K562 (cell line): ENCODE measurements at places on chromosomes 3 and 15. TPM values are rescaled to one million over a fixed set of nuclear protein-coding genes. Genes with fewer than 3 reads are reported as not detected.

GRCh38 chr15:51366920-51367319 lies 25.5 kb downstream of the GLDN start:
- DNase-seq = no peak

- no peak for DNase-seq
Observed at GRCh38 chr3:195151866-195152541, 119.0 kb downstream of the XXYLT1 start.

DNA sequence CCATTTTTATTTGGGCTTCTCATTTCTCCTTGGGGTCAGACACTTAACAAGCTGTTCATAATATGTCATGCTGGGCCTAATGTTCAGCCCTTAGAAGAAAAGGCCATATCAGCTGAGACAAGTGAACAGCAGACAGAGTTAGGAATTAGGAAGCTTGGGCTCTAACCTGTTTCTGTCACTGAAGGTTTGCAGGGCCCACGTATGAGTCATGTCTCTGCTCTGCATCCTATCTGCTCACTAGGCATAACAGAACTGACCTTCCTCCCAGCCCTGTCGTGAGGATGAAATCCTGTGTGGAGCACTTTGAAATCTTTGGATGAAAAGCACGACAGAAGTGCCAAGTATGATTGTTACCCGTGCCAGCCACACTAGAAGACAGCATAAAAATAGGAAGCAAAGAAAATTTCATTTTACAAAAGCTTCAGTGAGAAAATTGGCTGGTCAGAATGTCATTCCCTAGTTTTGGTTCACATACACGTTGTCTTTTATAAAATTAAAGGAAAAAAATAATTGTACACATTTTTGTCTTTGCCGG lies 26.5 kb upstream of the CD47 start:
- peak; percentile 15 for DNase-seq

GRCh38 chr3:36201546-36201945 lies 178.8 kb upstream of the STAC start:
- DNase-seq = no peak

DNA sequence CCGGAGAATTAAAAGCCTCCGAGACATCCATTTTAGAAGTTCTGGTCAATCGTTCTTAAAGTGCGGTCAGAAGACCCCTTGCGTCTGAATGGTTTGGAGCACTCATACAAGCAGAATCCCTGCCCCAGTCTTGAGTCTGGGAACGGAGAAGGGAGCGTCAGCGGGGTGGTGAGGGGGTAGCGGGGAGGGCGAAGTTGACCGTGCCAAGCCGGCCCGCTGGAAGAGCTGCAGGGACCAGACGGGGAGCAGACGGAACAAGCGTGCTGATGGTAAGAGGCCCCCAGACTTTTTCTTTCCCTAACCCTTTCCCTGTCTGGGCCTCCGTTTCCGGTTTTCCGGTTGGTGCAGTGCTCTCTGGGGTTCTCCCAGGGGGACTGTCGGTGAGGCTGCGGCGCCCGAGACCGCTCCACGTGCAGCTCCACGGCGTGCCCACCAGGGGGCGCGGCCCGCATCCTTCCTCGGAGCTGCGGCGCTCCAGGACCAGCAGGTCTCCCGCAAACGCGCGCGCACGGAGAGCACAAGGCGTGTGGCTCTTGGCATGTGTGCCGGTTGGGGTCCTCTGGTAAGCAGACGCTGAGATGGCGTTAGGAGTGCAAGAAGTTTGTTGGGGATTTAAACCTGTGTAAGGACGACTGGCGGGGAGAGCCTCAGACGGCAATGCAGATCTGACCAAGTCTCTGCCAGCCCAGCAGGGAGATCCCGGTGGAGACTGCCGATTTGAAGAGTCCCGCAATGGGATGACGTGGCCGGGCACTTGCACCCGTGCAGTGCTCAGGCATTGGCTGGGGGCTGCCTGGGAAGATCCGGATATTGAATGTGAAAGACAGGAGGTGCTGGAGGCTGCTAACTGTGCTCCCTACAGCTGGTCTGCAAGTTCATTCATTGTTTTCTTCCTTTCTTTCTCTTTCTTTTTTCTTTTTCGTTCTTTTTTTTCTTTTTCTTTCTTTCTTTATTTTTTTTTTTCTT lies 19.2 kb upstream of the CORO2B start:
- peak; percentile 78 for DNase-seq

- peak; percentile 92 for DNase-seq
Observed at GRCh38 chr3:5013021-5013906, 34.0 kb downstream of the BHLHE40 start.

DNA sequence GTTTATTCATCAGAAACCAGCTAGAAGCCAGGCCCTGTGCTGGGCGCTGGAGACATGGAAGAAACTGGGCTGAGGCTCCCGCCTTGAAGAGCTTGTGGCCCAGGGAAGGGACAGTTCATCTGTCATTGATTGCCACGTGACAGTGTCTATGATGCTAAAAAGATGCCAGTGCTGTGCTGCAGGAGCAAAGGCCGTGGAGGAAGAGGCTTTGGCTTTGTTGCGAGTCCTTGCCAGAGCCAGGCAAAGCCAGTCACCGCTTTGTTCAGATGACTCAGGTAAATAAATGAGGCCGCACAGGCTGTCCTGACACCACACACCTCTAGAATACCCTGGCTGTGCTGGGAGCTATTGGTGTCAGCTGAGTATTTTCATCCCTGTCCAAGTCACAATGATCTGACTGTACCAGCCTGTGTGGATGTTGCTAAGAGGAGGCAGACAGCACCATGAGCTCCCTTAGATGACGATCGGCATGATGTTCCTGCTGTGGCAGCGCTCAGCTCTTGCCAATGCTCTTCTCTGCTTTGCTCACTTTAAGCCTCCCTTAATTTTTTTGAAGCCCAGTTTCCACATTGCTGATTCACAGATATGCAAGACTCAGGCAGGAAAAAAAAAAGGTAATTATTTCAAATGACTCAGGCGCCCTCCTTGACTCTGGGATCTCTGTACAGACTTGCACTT lies 77.5 kb downstream of the CCNL1 start:
- no peak for DNase-seq

- no peak for DNase-seq
Observed at GRCh38 chr3:161275919-161276318, 54.8 kb downstream of the NMD3 start.

- no peak for DNase-seq
Observed at GRCh38 chr3:131427226-131427625, 45.7 kb downstream of the NUDT16 start.

- DNase-seq = no peak
Observed at GRCh38 chr3:133505813-133506212, 67.7 kb upstream of the CDV3 start.

GRCh38 chr3:161631536-161631935 lies 134.9 kb downstream of the OTOL1 start:
- no peak for DNase-seq

GRCh38 chr3:104137116-104137515 lies 1229.6 kb upstream of the ALCAM start:
- DNase-seq = no peak

DNA sequence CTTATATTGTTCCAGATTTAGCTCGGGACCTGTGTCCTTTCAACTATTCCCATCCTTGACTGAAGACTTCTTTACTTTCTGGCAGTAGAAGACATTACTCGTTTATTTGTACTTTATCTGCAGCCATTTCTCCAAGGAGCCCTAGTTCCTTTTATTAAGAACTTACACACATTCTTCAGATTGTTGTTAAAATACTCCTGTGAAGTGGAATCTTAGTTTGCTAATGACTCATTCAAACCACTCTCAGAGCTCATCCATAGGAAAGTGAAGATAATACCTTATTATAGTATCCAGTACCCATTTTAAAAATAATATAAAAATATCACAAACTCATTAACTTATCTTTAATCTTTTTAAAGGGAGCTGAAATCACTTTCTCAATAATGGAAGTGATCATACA lies 63.5 kb downstream of the C3orf70 start:
- DNase-seq = no peak

GRCh38 chr15:58264053-58264971 lies 126.1 kb downstream of the AQP9 start:
- no peak for DNase-seq

DNA sequence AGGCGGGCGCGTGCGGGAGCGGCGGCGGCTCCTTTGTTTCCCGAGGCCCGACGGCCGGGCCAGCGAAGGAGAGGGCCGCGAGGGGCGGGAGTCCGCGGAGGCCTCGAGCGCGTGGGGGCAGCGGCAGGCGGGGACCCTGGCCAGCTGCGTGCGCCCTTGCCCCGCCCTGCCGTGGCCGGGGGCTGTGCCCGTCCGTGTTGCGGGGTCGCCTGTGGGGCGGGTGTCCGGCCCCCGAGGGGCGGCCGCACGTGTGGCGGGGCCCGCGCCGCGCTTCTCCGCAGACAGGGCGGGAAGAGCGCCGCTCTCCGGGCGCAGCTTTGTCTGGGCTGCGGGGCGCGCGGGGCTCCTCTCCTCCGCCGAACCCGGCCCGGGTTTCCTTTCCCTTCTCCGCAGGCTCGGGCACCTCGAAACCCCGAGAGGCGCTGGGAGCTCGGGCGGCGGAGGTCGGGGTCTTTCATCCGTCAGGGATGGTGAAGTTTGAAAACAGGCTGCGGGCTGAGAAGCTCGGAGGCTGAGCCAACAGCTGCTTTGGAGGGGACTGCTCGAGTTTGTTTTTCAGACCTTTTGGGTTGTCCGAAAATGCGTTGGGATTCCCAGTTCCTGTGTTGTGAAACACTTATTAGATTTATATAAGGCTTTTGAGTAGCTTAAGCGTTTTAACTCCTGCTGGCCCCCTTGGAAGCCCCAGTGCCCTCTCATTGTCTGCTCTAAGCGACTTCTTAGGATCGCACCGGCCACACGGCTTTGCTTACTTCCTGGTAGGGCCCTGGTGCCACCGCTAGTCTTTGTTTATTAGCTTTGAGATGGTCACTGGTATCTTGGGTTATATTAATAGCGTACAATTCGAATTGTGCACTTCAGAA lies 817 bp downstream of the USP3 start:
- peak; percentile 76 for DNase-seq

DNA sequence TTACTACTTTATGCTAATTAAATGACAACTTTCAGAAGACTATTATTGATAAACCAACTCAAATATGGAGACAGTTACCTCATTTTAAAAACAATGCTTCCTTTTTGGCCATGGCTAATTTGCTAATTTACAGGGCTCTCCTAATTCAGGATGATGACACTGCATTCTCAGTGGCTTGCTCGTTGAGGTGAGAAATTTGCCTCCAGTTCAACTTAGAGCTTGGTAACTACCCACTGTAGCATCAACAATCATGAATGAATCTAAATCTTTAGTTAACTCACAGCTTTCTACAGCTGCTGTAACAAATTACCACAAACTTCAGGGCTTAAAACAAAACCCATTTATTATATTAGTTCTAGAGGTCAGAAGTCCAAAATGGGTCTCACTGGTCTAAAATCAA lies 14.0 kb downstream of the PBRM1 start:
- DNase-seq = no peak

- DNase-seq = peak; percentile 67
Observed at GRCh38 chr3:170222647-170223541, 670 bp downstream of the PRKCI start.

- no peak for DNase-seq
Observed at GRCh38 chr3:129961141-129961541, 13.4 kb upstream of the TRH start.

GRCh38 chr3:56488812-56489600 lies 20.7 kb upstream of the ERC2 start:
- DNase-seq = no peak

GRCh38 chr15:68051109-68051508 lies 3.0 kb upstream of the PIAS1 start:
- DNase-seq = peak; percentile 25

DNA sequence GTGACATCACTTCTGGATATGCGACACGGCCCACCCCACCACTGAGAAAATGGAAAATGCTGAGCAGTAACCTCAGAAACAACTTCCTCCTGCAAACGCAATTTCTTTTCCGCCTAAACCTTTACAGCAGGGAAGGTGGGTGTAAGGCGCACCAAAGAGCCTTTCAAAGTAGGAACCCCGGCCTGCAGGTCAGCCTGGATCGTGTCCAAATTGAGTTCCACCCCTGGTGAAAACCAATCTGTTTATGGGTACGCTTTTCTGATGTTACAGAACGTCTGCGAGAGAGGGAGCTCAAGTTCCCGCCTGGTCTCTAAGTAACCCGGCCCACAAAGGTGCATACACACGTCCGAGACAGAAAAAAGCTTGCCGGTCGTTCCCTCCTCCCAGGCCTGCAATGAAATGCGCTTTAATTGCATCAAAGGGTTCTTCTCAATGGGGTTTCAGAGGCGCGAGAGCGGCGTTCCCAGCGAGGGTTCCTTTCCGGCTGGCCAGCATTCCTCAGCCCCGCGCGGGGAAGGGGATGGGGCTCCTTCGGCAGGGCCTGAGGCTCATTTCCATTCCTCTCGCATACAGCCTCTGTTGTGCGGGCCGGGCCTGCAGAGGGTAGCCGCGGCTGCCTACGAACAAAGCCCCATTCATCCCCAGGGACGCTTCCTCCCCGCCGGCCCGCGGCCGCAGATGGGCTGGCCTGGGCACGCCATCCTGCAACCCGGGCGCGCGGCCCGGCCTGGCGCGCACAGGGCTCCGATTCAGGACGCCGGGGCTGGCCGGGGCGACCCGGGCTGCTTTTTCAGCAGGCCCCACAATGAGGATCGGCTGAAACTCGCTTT lies 138.1 kb downstream of the TMCO5A start:
- no peak for DNase-seq

DNA sequence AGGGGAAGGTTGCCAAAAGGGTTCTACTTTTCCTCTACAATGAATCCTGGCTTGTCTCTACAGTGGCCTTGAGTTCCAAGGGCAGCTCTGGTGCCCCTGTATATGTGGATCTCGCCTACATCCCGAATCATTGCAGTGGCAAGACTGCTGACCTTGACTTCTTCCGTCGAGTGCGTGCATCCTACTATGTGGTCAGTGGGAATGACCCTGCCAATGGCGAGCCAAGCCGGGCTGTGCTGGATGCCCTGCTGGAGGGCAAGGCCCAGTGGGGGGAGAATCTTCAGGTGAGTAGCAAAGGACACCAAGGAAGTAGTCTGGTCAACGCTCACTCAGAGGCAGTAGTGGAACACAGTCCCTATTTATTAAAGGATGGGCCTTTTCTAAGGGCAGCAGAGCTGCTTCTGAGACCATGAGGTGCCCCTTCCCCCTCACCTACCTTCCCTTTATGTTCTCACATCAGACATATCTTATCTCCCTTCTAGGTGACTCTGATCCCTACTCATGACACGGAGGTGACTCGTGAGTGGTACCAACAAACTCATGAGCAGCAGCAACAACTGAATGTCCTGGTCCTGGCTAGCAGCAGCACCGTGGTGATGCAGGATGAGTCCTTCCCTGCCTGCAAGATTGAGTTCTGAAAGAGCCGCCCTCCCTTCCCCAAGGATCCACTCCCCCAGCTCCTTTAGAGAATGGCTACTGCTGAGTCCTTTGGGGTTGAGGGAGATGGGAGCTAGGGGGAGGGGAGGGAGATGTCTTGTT lies 12.4 kb downstream of the MAP1A start:
- DNase-seq = no peak

GRCh38 chr15:89244574-89244903 lies 760 bp downstream of the FANCI start:
- DNase-seq = no peak

GOLGA8J gene
- polyA plus RNA-seq = not detected in 2 replicates

STAC gene
- not detected in 2 replicates for polyA plus RNA-seq

NAA50 gene
- 112 and 120 TPM in 2 replicates for polyA plus RNA-seq

MAGI1 gene
- polyA plus RNA-seq = 43.2 and 44.2 TPM in 2 replicates

MYL3 gene
- polyA plus RNA-seq = not detected in 2 replicates

FBXL22 gene
- polyA plus RNA-seq = not detected in 2 replicates
